ENCODE measurements at places on chromosomes 2 and 18.
A peak's percentile ranks its signal among the peaks of the same experiment; 100 is the strongest.

- no peak for DNase-seq
Observed at GRCh38 chr18:23924813-23925212, 89.7 kb upstream of the TTC39C start.

DNA sequence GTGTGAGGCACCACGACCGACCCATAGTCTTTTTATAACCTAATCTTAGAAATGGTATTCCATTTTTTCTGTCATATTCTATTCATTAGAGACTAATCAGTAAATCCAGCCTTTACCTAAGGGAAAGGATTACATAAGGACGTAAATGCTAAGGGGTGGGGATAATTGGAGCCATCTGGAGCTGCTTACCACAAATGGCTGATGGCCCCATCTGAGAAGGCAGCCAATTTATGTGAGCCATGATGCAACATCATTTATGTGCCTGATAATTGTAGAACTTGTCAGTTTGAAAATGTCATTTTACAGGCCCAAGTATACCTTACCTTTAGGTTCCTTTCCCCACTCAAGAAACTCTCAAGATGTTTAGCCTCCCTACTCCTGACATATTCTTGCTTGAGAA lies 44.0 kb downstream of the ARHGEF33 start:
- DNase-seq: no peak

DNA sequence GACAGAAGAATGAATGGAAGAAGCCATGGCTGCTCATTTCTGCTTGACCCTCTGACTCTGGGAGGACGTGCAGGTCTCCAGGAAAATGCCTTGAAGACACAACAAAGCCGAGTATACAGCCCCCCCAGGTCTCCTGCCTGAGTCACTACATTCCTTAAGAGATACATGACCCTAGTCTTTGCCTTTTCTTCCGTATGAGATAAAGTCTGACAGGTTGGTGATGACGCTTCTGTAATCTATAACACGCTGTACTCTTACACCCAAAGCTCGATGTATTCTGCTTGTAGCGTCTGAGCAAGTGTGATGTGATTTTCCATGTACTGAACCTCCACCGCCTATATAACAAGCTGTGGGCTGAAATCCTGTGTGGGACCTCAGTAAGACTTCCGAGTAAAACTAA lies 77.3 kb downstream of the KCTD1 start:
- no peak for DNase-seq

GRCh38 chr2:12057436-12058166 lies 311.2 kb downstream of the LPIN1 start:
- no peak for DNase-seq

DNA sequence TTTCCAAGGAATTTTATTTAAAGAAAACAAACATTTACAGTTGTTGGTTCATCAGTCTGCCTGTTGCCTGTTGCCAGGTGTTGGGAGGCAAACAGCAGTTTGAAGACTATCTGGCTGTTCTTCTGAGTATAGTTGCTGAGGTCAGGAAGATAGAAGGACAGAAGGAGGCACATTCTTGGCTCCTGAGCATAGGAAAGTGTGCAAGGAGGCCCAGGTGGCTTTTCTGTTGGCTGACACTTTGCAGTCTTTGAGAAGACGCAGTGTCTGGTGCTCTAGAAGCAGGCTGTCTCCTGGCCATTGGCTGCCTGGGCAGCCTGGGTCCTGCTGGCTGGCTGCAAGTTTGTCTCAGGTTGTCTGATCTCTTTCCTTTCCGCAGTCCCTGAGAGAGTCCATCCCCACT lies 36.4 kb downstream of the TMEM17 start:
- DNase-seq: no peak

- DNase-seq: peak; percentile 25
Observed at GRCh38 chr2:189444322-189444721, 3.0 kb downstream of the WDR75 start.

DNA sequence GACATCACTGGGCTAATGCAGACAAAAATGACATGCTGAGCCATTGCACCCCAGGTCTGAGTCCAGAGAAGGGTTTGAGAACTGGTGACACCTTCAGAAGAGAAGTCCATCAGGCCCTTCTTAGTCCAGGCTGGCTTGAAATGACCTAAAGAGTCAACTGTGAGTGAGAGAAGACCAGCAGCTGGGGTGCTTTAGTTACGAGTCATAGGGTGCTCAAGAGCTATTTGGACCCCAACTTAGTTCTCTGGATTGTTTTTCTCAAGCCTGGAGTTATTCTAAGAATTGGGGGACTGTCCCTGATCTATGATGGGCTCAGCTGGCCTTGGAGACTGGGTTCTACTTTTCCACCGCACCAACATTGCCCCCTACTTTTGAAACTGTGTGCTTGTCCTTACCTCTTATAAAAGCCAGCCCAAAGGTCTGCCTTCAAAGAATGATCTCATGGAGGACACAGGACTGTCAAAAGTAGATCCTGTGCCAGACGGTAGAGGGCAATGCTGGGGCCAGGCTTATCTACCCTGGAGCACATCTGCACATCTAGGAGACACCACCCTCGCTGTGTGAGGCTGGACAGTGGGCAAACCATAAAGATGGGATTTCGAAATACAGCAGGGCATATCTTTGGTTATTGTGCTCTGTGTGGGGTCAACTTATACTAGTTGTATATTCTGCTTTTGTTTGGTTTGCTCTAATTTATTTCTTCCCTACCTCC lies 333.0 kb upstream of the SLC14A2 start:
- no peak for DNase-seq

DNA sequence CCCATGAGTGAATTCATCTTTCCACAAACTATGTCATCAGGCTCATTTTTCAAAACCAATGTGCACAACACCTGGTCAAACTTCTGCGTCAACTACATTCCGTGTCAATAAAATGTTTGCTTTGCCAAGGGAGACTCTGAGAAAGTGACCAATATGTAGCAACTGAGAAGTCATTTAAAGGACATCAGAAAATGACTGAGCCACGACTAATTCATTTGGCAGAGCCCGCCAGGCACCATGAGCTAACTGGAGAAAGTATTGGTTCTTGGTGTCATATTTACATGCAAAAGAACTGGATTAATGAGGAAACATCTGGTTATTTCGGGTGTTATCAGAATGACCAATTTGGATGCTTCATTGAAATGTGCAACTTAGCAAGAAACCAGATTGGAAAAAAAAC lies 7.2 kb downstream of the RND3 start:
- no peak for DNase-seq

DNA sequence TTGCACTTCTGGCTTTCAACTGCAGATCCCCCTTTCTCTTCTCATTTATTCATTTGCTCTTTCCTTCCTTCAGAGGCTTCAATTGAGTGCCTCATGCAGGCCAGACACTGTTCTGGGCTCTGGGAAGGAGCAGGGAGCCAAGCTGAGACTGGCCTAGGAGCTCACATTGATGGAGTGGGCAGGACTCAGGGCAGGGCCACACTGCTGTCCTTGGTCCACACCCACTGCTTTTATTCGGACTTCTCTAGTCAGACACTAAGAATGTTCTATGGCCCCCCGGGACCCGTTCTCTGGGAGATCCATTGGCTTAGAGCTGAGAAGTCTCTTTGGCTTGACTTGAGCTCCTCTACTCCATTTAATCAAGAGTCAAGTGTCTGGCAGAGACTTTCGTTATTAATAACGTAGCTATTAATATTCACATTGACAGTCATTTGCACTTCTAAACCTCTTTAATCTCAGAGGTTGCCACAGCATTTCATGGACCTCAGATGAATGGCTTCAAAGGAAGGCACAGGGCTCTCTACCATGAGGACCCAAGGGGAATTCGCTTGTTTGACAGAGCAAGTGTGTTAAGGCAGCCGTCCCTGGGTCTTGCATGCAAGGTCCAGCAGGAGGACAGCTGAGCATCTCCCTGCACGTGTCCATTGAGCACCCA lies 20.1 kb downstream of the SH3RF3 start:
- no peak for DNase-seq
